ENCODE measurements at places on chromosomes 11 and 22. TPM values are rescaled to one million over a fixed set of nuclear protein-coding genes. Genes with fewer than 3 reads are reported as not detected.

DNA sequence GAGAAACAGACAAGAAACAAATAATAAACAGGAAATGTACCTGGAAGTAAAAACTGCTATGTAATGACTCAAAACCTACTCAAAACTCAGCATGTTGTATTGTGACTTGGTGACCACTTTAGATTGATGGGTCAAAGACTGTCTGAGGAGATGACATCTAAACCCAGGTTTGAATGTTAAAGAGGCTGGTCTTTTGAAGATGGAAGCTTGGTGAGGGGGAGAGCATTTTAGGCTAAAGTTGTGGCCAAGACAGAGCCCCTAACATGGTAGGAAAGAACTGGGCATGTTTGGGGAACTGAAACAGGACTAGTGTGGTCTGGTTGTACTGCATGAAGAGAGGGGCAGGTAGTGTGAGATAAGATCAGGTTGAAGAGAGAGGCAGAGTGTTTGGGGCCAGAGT is 85.3 kb upstream of the MYO18B start:
- no peaks in the 10 kb centered on the region for H3K36me3 ChIP-seq
- H3K27ac ChIP-seq, result peak overlapping the region; percentile 2
- peak overlapping the region; percentile 22 for H3K4me3 ChIP-seq
- peak; percentile 62 for DNase-seq
- H3K4me1 ChIP-seq, result peaks cover 52% of the 10 kb centered on the region
- no peaks in the 10 kb centered on the region for H3K27me3 ChIP-seq

DNA sequence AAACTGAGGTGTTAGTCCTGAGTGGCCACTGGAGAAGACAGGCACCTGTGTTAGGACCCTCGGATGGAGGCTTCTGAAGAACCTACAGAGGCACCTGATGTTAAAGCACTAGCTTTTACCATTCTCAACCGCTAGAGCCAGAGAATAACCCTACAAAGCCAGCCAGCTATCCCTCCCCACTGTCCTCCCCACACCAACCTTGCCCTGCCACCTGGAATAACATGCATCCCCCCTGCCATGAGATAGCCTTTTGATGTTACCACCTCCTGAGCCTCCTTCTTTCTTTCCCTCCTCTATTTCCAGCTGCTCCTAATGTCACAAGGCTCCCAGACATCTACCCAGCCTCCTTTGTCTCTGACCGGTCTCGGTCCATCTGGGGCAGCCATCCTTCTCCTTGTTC is 28.1 kb downstream of the COMMD9 start:
- no peaks in the 10 kb centered on the region for H3K36me3 ChIP-seq
- no peak for DNase-seq
- no peak overlapping the region for H3K27ac ChIP-seq
- peaks cover 46% of the 10 kb centered on the region for H3K27me3 ChIP-seq

DNA sequence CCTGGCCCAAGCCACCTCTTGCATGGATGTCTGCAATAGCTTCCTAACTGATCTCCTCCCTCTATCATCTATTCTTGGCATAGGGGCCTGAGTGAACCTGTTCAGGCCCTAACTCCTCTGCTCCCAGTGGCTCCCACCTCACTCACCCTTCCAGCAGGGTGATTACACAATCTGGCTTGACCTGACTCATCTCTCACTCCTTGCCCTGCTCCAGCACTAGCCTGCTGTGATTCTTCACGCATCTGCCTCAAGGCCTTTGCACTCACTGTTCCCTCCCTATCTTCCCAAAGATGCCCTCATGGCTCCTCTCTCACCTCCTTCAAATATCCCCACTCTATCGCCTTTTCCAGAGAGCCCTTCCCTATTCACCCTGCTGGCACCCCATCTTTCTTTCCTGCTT is 10.5 kb downstream of the SCN4B start:
- H3K27ac ChIP-seq, result no peak overlapping the region
- H3K27me3 ChIP-seq, result peaks cover 82% of the 10 kb centered on the region
- no peaks in the 10 kb centered on the region for H3K36me3 ChIP-seq
- peaks cover 13% of the 10 kb centered on the region for H3K4me1 ChIP-seq

DNA sequence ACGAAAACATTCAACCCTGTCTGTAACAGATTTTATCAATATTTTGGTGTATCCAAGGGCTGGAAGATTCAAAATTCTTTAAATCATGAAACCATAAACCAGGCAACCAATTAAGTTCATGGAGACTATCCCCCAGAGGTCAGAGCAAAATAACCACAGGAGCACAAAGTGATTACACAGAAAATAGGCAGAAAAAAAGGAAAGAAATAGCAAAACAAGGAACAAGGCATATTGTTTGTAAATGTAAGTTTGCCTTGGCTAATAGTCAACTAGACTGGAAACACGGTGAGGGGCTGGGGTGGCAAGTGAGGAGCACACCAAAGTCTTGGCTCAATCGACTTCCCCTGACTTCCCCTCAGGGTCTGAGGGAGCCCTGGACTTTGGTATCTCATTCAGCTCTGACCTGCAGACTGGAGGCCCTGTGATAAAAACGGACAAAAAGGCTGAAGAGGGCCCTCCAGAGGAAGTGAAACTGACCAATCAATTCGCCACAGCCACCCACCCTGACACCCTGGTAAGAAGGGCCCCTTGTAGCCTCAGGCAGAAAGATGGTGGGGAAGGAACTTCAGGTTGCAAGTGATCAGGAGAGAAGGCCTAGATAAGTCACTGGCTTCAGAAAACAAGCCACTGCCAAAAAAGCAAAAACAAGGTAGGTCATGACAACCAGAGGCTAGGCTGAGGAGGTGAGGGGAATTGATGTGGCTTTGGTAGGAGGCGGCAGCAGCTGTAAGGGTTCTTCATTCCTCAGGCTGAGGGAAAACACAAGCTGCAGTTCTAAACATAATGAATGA is 1.8 kb downstream of the SIK3 start:
- DNase-seq, result peak; percentile 65
- H3K27ac ChIP-seq, result peak overlapping the region; percentile 99
- peak overlapping the region; percentile 99 for H3K4me3 ChIP-seq

DNA sequence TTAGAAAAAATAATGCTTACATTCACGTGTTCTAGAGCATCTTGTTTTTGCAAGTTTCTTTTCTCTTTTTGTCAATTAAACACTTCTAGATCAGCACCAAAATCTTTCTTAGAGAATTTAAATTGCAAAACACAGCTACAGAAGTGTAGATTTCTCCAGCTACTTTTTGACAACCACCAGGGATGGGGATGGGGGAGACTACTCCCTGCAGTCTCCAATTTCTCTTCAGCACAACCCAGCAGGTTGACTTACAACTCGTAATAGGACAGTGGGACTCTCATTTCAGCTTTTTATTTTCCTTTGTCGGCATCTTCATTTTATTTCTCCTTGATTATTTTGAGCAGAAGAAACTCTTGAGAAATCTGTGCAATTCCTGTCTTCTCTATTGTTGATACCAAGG is 441.2 kb downstream of the LRRC4C start:
- H3K4me1 ChIP-seq, result no peaks in the 10 kb centered on the region
- no peak overlapping the region for H3K4me3 ChIP-seq
- H3K36me3 ChIP-seq, result no peaks in the 10 kb centered on the region
- no peaks in the 10 kb centered on the region for H3K27me3 ChIP-seq

GRCh38 chr11:62671236-62671607 is 251 bp upstream of the UQCC3 start:
- H3K36me3 ChIP-seq, result no peaks in the 10 kb centered on the region
- H3K4me3 ChIP-seq, result peak overlapping the region; percentile 100
- no peak for DNase-seq
- H3K4me1 ChIP-seq, result peaks cover 72% of the 10 kb centered on the region
- H3K27ac ChIP-seq, result peak overlapping the region; percentile 98

DNA sequence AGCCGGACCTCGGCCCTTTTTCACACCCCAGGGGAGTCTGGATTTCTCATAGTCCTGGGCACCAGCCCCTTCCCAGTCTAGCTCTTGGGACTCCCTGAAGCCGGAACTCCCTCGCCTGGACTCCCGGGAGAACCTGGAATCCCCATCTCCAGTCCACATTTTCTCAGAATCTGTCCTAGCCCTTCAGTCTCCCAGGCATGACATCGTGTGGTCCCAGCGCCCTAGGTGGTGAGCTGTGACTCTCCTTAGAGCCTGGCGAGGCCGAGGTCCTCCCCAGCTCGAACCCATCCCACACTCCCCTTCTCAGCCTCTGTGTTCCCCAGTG is 673 bp upstream of the DUSP18 start:
- no peaks in the 10 kb centered on the region for H3K27me3 ChIP-seq
- H3K4me1 ChIP-seq, result peaks cover 31% of the 10 kb centered on the region
- peaks cover 2% of the 10 kb centered on the region for H3K36me3 ChIP-seq
- no peak for DNase-seq
- H3K4me3 ChIP-seq, result peak overlapping the region; percentile 92
- H3K27ac ChIP-seq, result peak overlapping the region; percentile 20

Gene MUC2
- polyA plus RNA-seq, result not detected

DNA sequence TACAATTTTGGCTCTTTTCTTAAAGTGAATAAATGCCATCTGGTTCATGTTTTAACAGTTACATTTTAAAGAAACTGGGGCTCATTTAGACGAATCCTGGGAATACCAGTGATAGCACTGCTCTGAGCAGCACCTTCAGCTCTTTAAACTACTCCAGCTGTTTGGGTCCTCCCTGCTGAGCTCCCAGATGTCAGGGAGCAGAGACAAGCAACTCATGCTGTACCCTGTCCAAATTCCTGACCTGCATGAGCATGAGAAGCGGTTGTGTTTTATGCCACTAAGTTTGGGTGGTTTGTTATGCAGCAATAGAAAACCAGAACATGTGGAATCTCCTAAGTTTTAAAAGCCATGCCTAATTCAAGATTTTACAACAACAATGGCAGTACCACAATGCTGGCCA is 90.0 kb downstream of the FDX1 start:
- no peak overlapping the region for H3K4me3 ChIP-seq
- peaks cover 8% of the 10 kb centered on the region for H3K36me3 ChIP-seq
- H3K27ac ChIP-seq, result no peak overlapping the region
- peaks cover 4% of the 10 kb centered on the region for H3K27me3 ChIP-seq

Gene CREB3L1
- not detected for polyA plus RNA-seq

DNA sequence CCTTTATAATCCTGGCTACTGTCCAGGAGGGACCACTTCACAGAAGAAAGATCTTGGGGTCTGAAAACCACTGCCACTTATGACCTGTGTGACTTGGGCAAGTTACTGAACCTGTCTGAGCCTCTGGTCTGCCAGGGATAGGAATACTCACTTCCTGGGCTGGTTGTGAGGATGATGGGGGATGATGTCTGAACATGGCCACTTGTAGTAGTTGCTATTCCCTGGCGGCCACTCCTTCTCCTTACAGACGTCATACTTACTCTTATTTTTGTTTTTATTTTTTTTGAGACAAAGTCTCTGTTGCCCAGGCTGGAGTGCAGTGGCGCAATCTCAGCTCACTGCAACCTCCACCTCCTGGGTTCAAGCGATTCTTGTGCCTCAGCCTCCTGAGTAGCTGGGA is 26.1 kb downstream of the CD82 start:
- no peak for DNase-seq
- peaks cover 40% of the 10 kb centered on the region for H3K4me1 ChIP-seq
- H3K4me3 ChIP-seq, result no peak overlapping the region
- no peaks in the 10 kb centered on the region for H3K27me3 ChIP-seq
- H3K36me3 ChIP-seq, result peaks cover 34% of the 10 kb centered on the region

DNA sequence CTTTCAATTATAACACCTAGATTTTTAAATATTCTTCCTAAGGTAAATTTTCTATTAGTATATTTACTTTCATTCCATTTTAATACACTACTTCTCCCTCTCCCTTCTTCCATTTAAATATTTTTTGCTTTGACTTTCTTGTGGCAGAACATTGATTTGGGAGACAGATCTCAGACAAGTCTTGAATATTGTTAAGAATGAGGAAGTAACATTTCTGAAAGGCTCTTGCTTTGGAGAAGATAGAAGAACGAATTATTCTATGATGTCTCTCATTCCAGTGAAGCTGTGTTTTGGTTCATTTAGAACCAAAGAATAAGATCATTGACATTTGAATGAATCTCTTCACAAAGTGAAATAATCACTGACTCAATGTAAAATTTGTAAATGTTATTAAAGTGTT is 2.4 kb downstream of the IPO7 start:
- H3K4me1 ChIP-seq, result peaks cover 46% of the 10 kb centered on the region
- H3K27ac ChIP-seq, result peak overlapping the region; percentile 90
- peak overlapping the region; percentile 2 for H3K4me3 ChIP-seq
- no peaks in the 10 kb centered on the region for H3K27me3 ChIP-seq
- H3K36me3 ChIP-seq, result no peaks in the 10 kb centered on the region

GRCh38 chr11:118102721-118103261 is 16.0 kb upstream of the SMIM35 start:
- DNase-seq, result no peak
- H3K4me1 ChIP-seq, result no peaks in the 10 kb centered on the region
- H3K36me3 ChIP-seq, result no peaks in the 10 kb centered on the region
- H3K27me3 ChIP-seq, result peaks cover 13% of the 10 kb centered on the region
- H3K4me3 ChIP-seq, result no peak overlapping the region

- no peaks in the 10 kb centered on the region for H3K36me3 ChIP-seq
- H3K27ac ChIP-seq, result no peak overlapping the region
- H3K27me3 ChIP-seq, result peaks cover 4% of the 10 kb centered on the region
- DNase-seq, result no peak
These were observed 77.9 kb downstream of the KCNQ1 start for GRCh38 chr11:2522631-2523255.

- no peak overlapping the region for H3K27ac ChIP-seq
- no peak for DNase-seq
- H3K4me1 ChIP-seq, result no peaks in the 10 kb centered on the region
- H3K27me3 ChIP-seq, result peaks cover 89% of the 10 kb centered on the region
- peaks cover 6% of the 10 kb centered on the region for H3K36me3 ChIP-seq
These were observed 9.6 kb upstream of the ALKBH3 start for GRCh38 chr11:43871051-43871450.

GRCh38 chr22:46055911-46056545 is 79.1 kb upstream of the WNT7B start:
- no peak for DNase-seq
- H3K27ac ChIP-seq, result no peak overlapping the region
- no peaks in the 10 kb centered on the region for H3K27me3 ChIP-seq

Gene CYP2D6
- not detected for polyA plus RNA-seq

- H3K27ac ChIP-seq, result peak overlapping the region; percentile 65
- peaks cover 20% of the 10 kb centered on the region for H3K4me1 ChIP-seq
- no peak for DNase-seq
- peaks cover 17% of the 10 kb centered on the region for H3K36me3 ChIP-seq
- H3K27me3 ChIP-seq, result no peaks in the 10 kb centered on the region
- no peak overlapping the region for H3K4me3 ChIP-seq
These were observed 58.3 kb downstream of the AAMDC start for GRCh38 chr11:77879218-77879617.

Gene ANO1
- polyA plus RNA-seq, result not detected

GRCh38 chr11:45102810-45103621 is 43.4 kb upstream of the PRDM11 start:
- no peak overlapping the region for H3K27ac ChIP-seq
- peaks cover 26% of the 10 kb centered on the region for H3K4me1 ChIP-seq
- H3K27me3 ChIP-seq, result peaks cover 22% of the 10 kb centered on the region
- peak overlapping the region; percentile 55 for H3K4me3 ChIP-seq

Gene KCNK4
- not detected for polyA plus RNA-seq
